ENCODE measurements at places on chromosomes 16 and 17. TPM values are rescaled to one million over a fixed set of nuclear protein-coding genes. Genes with fewer than 3 reads are reported as not detected.

BPTF gene
- total RNA-seq = 304 TPM

KRTAP16-1 gene
- not detected for total RNA-seq

PKMYT1 gene
- total RNA-seq = 5.9 TPM

LGALS9B gene
- total RNA-seq = not detected

PGS1 gene
- 54.8 TPM for total RNA-seq

CSH2 gene
- total RNA-seq = not detected

TNP2 gene
- total RNA-seq = not detected

ODAD4 gene
- total RNA-seq = 3.1 TPM

FOXL1 gene
- total RNA-seq = 0.63 TPM

KRT39 gene
- total RNA-seq = not detected

CDH5 gene
- total RNA-seq = 7.8 TPM

RTN4RL1 gene
- 27.9 TPM for total RNA-seq

SETD6 gene
- total RNA-seq = 47.0 TPM

STXBP4 gene
- 44.8 TPM for total RNA-seq

PSMD3 gene
- total RNA-seq = 69.5 TPM
